Epithelial cell of proximal tubule (primary cell): ENCODE measurements at places on chromosomes 2 and 18. TPM values are rescaled to one million over a fixed set of nuclear protein-coding genes. Genes with fewer than 3 reads are reported as not detected.
A peak's percentile ranks its signal among the peaks of the same experiment; 100 is the strongest.

LOXHD1 gene
- total RNA-seq = not detected in 2 replicates

KIF5C gene
- 4.7 and 6.9 TPM in 2 replicates for total RNA-seq

AAMP gene
- total RNA-seq = 119 and 173 TPM in 2 replicates

CCDC195 gene
- total RNA-seq = not detected in 2 replicates

HOXD12 gene
- total RNA-seq = not detected in 2 replicates

IGFBP5 gene
- total RNA-seq = 61.9 and 111 TPM in 2 replicates

RNF125 gene
- 0.72 and 3.4 TPM in 2 replicates for total RNA-seq

POTEC gene
- total RNA-seq = not detected in 2 replicates

KANSL1L gene
- total RNA-seq = 3.5 and 5.6 TPM in 2 replicates

DOK1 gene
- total RNA-seq = 30.5 and 35.7 TPM in 2 replicates

DNA sequence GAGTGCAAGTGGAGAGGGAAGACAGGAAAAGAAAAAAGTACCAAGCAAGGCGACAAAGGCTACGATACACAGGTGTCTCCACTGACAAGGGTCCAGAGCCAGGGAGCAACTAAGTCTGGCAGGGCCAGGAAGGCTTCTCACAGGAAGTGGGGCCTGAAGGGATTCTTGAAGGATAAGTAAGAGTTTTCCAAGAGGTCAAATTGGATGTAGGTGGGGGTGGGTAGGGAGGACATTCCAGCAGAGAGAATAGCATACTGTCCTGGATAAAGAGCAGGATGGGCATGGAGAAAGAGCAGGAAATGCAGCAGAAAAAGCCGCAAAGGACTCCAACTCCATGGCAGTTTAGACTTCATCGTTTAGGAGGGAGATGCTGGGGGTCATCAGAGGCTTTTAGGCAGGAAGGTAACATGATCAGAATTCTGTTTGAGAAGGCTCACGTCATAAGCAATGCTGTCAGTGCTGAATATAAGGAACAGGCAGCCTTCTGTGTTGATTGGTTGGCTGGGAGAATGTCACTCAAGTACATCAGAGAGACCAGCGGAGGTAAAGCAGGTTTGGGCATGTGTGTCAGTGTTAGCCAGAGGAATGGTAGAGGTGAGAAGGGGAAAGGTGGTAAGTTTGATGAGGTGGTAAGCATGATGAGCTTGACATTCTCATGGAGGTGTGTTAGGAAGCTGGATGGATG is 35.1 kb downstream of the ARHGAP25 start:
- no peak for DNase-seq

DNA sequence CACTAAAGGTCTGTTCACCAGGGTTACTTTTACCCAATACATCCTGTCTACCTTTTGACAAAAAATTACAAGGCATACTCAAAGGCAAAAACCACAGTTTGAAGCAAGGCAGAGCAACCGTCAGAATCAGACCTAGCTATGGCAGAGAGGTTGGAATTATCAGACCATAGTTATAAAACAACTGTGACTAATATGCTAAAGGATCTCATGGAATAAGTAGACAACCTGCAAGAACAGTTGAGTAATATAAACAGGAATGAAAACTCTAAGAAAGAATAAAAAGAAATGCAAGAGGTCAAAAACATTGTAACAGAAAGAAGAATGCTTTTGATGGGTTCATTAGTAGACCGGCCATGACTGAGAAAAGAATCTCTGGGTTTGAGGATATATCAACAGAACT is 318.8 kb upstream of the KCNH7 start:
- DNase-seq = no peak

DNA sequence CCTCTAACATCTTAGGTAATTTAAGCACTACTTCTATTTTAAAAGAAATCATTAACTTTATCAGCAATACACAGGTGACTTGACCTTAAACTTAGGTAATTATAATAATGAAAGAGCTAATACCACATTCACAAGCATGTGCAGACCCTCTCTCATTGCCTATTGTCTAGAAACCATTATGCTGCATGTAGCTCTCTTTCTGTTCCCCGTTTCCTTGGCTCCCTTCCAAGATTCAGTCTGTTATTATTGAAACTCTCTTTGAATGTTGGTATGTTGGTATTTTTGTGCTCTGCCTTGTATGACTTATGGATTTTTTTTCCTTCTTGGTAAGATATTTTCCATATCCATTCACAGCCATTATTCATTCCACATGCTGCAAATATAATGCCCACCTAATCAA is 201.2 kb downstream of the CDCA7 start:
- DNase-seq = no peak

GRCh38 chr18:39602131-39602530 is 2036.5 kb upstream of the CELF4 start:
- no peak for DNase-seq

GRCh38 chr18:36900466-36900865 is 71.5 kb downstream of the KIAA1328 start:
- no peak for DNase-seq

GRCh38 chr18:49359732-49360444 is 100.6 kb downstream of the DYM start:
- no peak for DNase-seq

GRCh38 chr2:95389245-95390119 is 13.0 kb upstream of the FAHD2A start:
- no peak for DNase-seq

GRCh38 chr2:100073110-100073509 is 69.3 kb downstream of the AFF3 start:
- no peak for DNase-seq

GRCh38 chr2:96245609-96246390 is 20.0 kb downstream of the TMEM127 start:
- DNase-seq = no peak

DNA sequence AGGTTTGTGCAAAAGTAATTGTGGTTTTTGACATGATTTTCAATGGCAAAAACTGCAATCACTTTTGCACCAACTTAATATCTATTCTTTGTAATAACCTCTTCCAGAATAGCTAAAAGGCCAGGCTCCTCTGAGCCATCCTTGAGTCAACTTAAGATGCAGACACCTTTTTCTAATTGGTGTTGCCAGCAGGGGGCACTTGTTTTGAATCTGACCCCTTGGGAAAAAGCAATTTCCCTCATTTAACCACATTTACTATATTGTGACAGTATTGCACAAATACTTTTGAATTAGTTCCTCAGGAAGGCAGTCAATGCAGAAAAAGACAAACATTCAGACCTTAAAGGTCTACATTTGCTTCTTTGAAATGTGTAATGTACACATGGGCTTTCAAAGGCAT is 78.6 kb upstream of the GALNT5 start:
- no peak for DNase-seq

GRCh38 chr2:182716650-182716979 is 558 bp downstream of the DNAJC10 start:
- peak; percentile 6 for DNase-seq

- no peak for DNase-seq
Observed at GRCh38 chr18:75467281-75467795, 39.8 kb upstream of the SMIM21 start.

DNA sequence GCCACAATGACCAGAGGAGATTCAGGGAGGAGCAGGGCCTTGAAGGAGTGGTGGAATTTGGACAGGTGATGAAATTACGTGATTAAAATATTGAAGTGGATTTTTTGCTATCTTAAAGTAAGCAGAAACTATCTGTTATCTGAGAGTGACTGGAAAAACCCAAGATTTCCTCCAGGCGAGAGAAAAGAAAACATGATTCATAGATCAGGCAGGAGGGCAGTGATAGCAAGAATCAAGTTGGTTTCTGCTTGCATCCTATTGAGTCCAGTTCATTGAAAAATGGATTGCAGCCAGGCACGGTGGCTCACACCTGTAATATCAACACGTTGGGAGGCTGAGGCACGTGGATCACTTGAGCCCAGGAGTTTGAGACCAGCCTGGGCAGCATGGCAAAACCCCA is 127.8 kb downstream of the NXPH2 start:
- no peak for DNase-seq

GRCh38 chr2:201872591-201872990 is 66.3 kb downstream of the CDK15 start:
- no peak for DNase-seq

GRCh38 chr2:37501113-37501512 is 156.7 kb downstream of the QPCT start:
- DNase-seq = no peak

- DNase-seq = no peak
Observed at GRCh38 chr18:29378651-29379136, 1201.8 kb upstream of the CDH2 start.

DNA sequence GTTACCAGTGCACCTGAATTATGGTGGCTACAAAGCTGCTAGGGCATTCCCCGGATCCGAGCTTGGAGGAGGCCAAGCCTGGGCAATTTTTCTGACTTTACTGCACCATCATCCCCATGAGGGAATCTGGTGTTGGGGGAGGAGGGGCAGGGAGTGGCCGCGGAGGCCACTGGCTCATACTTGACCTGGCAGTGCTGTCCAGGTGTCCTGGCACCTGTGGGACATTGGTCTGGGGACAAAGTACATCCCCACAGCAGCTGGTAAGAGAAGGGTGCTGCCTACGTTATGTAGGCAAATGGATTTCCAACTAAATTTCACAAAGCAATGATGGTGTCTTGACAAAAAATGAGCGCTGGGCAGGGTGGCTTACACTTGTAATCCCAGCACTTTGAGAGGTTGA is 48.3 kb downstream of the KLHL29 start:
- DNase-seq = no peak

DNA sequence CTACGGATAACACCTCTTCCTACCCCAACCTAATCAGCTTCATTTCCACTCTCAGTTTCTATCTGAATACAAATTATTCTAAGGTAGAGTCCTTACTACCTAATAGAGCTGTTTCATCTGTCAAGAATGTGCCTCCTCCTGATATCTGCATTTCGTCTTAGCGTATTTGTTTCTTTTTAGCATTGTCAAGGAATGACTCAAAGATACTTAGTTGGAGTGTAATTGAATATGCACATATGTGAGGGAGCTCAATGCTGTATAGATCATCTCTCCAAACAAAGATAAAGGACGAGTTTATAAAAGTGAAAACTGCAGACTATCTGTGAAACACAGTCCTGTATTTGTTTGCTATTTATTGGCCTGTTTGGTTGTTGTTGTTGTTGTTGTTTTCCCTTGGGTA is 2059.4 kb upstream of the CELF4 start:
- DNase-seq = no peak

DNA sequence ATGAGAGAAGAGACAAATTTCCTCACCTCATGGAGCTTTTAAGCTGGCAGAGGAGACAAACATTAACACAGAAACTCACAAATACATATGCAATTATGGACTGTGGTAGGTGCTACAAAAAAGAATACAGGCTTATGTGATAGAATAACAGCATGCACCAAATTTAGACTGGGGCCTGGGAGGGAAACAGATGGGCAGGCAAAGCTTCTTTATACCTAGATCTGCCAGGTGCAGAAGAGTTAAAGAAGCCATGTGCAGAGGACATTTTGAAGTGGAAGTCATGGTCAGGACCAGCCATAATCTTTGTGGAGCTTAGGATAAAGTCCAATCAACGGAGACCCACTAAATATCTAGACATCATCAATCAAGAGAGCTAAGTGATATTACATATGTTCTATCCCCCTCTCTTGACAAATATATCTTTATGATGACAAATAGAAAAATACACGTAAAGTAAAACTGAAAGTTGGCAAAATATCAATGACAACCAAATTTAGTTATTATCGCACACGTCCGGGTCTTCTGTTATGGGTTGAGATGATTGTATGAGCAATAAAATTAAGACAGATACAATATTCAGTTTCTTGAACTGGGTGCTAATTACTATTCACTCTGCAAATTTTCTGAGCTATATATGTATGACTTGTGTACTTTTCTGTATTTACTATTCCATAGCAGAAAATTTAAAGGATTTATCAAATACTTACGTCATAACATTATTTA is 44.1 kb downstream of the CD28 start:
- no peak for DNase-seq

GRCh38 chr2:238954841-238955591 is 107.1 kb downstream of the TWIST2 start:
- no peak for DNase-seq

- DNase-seq = no peak
Observed at GRCh38 chr2:96816836-96817702, 1.0 kb downstream of the CNNM3 start.

DNA sequence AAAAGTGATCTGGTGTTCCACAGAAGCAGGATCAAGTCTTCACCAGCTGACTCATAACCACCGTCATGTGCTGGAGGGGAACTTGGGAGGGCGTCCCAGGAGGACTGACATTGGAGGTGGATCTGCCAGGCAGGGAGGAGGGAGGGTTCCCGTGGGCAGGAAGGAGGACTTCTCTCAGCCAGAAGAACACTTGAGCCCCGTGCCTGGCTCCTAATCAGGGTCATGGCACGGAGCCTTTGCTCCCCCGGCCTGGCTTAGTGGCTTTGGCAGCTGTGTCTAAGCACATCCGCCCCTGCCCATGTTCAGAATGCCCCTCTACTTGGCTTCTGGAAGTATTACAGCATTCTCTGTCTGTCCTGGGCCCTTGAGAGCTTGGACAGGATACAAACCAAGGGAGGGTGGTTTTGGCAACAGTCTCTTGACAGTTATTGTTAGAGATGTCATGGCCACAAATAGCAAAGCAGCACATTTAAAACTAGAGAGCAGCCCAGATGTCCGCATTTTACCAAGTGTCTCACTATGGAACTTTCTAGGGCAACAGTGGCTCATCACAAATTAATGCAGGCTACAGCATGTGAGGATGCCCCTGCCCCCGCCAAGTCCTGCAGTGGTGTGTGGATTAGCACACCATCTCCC is 11.5 kb downstream of the PPP1R7 start:
- DNase-seq = no peak

DNA sequence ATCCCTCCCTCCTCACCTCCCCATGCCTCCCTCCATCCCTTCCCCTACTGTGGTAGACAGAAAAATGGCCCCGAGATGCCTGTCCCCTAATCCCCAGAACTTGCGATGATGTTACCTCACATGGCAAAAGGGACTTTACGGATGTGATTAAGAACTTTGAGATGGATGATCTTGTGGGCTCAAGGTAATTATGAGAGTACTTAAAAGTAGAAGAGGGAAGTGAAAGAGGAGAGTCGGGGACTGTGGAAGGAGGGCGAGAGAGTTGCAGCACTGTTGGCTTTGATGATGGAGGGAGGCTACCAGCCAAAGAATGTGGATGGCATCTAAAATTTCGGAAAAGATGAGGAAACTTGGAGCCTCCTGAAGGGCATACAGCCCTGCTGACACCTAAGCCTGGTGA is 66.5 kb downstream of the AGAP1 start:
- DNase-seq = no peak

GRCh38 chr2:12110481-12110880 is 364.0 kb downstream of the LPIN1 start:
- DNase-seq = no peak

- DNase-seq = no peak
Observed at GRCh38 chr2:25207078-25207545, 38.7 kb upstream of the POMC start.

DNA sequence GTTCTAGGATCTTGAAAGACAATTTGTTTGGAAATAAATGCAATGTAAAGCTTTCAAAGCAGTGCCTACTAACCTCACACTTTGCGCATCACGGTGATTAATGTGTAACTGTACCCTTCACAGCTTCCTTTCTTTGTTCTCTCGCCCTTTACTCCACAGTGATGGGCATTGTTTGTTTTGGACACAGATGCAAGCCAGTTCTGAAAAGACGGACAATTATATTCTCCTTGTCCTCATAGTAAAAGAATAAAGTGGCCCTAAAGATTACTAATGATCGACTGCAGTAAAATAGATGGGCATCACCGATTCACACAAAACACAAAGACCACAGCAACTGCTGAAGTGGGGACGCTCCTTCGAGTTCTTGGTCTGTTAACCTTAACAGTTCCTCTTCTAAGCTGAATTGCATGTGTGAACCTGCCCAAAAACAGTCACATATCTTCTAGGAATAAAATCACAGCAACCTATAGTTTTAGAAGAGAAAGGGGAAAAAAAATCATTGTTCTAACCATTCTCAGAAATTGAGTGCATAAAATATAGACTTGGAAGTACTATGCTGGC is 7.7 kb downstream of the L3MBTL4 start:
- DNase-seq = no peak

- no peak for DNase-seq
Observed at GRCh38 chr2:61177727-61178549, 15.9 kb downstream of the C2orf74 start.
